ENCODE measurements at places on chromosomes 6 and 20.

DNA sequence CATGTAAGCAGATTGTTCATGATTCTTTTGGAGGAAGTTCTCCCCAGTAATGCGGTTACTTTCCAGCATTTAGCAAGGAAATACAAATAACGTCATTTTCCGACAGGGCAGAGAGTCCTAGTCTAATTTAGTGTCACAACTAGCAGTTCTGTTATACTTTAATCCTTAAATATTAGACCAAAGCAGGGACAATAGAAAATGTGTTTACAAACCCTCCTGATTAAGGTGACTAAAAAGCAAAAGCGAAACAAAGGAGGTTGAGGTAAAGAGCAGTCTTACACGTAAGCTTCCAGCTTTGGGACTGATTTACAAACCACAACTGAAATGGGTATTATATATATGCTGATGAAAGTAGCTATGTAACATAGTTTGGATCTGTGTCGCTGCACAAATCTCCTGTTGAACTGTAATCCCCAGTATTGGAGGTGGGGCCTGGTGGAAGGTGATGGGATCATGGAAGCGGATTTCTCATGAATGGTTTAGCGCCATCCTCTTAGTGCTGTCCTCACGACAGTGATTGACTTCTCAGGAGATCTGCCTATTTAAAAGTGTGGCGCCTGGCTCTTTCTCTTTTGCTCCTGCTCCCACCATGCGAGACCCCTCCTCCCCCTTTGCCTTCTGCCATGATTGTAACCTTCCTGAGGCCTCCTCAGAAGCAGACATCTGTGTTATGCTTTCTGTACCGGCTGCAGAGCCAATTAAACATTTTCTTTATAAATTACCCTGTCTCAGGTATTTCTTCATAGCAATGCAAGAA is 81.9 kb downstream of the PLCB1 start:
- DNase-seq: no peak

DNA sequence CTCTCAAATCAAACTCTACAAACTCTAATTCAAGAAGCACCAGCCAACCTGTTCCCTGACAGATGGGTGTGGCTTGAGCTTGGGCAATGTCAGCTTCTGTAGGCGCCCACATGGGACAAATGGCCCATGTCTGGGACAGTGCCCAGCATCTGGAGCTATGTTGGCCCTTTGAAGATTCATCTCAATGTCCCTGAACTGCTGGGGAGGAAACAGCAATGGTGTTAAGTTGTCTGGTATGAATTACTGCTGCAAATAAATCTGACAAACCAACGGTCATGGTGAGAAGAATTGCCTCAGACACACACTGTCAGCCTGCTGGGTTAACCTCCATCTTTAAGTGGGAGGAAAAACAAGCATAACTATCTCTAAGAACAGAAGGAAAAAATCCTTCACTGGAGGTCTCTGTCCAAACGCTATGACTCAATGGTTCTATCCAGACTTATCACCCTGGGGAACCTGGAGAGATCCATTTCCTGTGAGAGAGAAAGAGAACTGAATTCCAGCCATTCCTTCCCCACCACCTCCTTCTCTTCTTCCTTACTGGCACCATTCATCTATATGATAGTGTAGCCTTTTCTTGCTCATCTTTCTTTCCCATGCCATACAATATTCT is 274.9 kb downstream of the CDH26 start:
- DNase-seq: no peak

GRCh38 chr6:12324099-12324498 is 33.9 kb downstream of the EDN1 start:
- DNase-seq: no peak

DNA sequence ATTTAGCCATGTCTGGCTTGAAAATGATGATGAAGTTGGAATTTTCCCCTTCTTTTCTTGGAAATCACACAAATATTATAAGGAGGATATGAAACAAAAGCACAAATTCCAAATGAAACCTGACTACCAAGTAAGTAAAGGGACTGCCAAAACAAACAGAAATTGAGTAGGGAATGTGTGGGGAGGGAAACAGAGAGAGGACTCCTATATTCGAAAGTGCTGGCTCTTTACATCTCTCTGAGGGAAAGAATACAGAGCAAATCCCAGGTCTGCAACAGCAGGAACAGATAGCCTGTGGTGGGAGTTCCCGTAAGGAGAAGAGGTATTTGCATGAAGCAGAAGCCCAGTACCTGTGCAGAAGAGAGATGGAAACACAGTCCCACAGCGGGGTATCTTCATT is 583.7 kb downstream of the EPM2A start:
- no peak for DNase-seq

- no peak for DNase-seq
These were observed 76.2 kb downstream of the ISM1 start for GRCh38 chr20:13297147-13297899.

GRCh38 chr6:83127258-83127657 is 59.8 kb downstream of the DOP1A start:
- DNase-seq: no peak

- no peak for DNase-seq
These were observed 2.4 kb downstream of the DSP start for GRCh38 chr6:7543789-7544424.

DNA sequence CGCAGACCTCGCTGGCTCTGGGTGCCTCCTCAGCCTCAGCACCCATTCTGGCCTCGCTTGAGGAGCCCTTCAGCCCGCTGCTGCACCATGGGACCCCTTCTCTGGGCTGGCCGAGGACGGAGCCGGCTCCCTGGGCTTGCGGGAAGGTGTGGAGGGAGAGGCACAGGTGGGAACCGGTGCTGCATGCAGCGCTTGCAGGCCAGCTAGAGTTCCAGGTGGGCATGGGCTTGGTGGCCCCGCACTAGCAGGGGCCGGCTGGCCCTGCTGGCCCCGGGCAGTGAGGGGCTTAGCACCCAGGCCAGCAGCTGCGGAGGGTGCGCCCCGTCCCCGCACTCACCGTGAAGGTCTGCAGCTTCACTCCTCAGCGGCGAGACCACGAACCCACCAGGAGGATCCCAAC is 30.4 kb downstream of the DEFB114 start:
- no peak for DNase-seq

DNA sequence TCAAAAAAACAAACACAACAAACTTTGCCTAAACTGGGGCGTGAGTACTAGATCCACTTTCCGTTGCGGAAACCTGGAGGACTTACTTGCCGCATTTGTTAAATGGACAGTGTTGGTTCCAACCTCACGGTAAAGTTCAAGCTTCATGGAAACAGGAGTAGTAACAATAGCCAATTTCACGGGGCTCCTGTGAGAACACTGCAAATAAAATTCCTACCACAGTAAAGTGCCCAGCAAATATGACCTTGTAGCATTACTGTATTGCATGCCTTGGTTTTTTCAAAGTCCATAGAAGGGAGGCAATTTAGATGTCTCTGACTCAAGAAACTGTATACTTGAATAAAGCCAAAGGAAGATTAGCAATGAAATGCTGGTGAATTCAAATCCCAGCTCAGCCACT is 3.6 kb upstream of the CYP24A1 start:
- DNase-seq: no peak

DNA sequence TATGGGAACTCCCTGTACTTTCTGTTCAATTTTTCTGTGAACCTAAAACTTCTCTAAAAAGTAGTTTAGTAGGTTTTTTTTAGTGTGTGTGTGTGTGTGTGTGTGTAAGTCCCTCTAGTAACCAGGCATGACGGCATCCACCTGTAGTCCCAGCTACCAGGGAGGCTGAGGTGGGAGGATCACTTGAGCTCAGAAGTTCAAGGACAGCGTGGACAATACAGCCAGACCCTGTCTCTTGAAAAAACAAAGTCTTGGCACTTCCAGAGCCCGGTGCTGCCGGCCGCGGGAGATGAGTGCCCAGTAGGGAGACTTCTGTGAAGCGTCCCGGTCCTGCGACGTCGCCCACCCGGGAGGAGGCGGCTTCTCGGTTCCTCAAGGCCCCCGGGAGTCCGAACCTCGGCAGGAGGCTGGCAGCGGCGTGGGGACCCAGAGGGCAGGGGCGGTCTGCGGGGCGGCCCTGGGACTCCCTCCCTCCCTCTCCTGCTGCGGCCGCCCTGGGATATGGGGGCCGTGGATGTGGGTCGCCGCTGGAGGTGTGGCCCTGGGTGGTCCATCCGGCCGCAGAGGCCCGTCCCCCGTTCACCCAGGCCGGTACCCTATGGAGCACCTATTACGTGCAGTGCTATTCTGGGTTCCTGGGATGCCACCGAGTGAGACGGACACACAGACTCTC is 78.0 kb upstream of the SIRPG start:
- no peak for DNase-seq

GRCh38 chr20:14989535-14990290 is 652.3 kb upstream of the FLRT3 start:
- DNase-seq: no peak

DNA sequence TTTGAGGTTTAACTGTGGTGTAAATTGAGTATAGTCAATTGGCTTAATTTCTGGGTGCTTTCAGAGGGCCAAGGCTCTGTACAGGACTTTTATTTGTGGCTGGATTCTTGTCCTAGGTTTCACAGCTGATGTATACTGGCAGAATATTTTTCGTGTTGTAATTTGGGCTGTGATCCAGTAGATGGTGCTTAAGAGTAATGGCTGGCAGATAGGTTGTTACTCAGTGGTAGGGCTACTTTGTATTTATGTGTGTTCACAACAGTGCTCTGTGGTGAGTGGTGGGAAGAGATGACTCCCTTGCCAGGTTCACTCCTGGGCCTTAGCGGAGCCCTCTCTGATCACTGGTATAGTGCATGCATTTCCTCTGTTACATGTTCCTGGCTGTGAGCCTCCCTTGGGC is 34.5 kb upstream of the FERMT1 start:
- DNase-seq: no peak

DNA sequence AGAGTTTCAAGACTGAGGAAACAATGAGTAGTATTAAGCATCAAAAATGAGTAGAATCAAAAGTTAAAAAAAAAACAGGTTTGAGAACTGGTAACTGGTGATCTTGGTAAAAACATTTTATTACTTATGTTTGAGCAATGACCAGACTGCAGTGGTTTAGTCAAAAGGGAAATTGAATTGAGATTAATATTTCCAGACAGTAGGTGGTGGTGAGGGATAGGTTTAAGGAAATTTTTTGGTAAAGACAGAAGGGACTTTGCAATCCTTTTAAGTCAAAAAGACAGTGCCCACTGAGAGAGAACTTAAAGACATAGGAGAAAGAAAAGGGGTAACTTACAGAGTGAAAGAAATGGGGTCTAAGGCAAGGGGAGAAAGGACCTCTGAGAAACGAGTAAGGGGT is 156.9 kb downstream of the ASCC3 start:
- no peak for DNase-seq

DNA sequence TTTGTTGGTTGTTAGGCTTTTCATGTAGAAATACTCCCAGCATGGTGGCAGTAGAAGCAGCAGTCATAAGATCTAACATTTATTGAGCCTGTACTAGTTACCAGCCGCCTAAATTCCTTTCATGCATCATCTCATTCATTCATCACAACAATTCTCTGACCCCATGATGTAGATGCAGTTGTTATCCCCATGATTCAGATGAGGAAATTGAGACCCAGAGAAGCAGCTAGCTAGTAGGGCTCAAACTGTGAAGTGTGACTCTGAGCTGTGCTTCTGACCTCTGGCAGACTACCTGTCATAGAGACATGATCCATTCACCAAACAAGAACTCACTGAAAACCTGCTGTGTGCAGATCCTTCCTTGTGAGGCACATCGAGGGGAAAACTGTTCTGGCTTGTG is 16.9 kb downstream of the RREB1 start:
- no peak for DNase-seq

DNA sequence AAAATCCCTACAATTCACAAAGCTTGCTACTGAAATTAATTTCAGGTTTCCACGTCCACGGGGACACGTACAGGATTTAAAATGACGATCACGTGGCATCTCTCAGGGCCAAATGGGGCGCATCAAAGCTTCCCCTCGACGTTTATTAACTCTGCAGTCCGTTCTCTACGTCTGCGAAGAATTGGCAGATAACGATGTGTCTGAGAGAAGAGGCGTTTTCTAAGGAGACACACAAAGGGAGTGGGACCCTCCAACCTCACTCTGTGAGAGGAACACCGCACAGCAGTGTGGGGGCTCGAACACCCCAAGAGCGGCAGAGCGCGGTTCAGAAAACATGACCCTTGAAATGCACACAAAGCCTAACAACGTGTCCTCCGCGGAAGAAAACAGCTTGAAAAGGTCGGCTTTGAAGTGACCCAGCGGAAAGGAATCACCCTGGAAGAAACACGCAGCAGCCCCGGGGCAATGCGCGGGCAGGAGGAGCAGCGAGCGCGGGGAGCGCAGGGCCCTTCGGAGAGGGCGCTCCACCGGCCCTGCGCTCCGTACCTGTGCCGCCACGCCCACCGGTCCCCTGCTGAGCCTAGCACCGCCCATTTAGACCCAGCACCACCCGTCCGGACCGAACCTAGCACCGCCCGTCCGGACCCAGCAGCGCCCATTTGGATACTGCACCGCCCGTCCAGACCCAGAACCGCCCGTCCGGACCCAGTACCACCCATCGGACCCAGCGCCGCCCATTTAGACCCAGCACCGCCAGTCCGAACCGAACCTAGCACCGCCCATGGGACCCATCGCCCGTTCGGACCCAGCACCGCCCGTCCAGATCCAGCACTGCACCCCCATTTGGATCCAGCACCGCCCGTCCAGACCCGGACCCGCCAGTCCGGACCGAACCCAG is 1.1 kb upstream of the AFDN start:
- DNase-seq: no peak

GRCh38 chr6:119535332-119535731 is 185.8 kb upstream of the MAN1A1 start:
- DNase-seq: no peak

GRCh38 chr6:30364591-30364990 is 19.6 kb downstream of the RPP21 start:
- no peak for DNase-seq

DNA sequence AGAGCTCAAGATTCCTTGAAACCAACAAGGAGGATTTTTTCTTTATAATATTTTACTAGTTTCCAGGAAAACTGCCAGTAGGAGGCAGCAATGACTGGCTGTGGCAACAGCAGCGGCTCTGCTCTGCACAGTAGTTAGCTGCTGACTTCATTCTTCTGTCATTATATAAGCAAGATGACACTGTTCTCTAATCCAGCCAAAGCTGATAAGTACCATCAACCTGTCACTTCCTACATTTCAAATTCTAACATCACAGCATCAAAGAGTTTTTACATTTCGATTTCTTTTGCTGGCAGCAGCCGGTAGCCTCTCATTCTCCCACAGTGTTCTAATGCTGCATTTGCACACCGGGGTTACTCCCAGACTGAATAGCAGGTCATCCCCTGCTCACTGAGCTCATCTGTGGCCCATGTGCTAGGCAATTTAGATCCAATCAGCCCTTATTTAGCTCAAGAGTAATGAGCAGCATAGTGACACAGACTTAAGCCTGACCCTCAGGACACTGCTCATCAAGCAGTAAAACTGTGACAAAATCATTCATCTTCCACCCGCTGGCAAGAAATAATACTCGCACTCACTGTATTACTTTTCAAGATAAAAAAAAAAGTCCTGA is 67.8 kb downstream of the MMS22L start:
- no peak for DNase-seq

- no peak for DNase-seq
These were observed 32.0 kb upstream of the SMIM28 start for GRCh38 chr6:138345565-138346285.

DNA sequence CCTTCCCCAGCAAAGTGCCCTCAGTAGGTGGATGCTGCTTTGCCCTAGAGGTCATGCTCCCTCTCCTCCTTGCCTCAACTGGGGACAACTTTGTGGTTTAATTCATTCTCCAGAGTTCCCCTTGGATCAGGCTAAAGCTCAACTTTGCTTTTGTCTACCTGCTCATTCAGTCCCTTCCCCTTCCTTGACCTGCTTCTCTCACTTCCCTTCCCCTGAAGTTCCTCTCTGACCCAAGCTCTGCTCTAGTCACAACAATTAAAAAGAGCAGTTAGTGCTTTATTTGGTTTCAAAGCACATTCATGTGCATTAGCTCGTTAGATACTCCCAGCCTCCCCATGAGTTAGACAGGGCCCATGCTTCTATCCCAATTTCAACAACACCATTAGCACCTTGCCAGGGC is 71.3 kb downstream of the DZANK1 start:
- DNase-seq: no peak

All from NCI-H1048 (cell line).